Epithelial cell of proximal tubule (primary cell): ENCODE measurements at places on chromosomes 7 and 10. TPM values are rescaled to one million over a fixed set of nuclear protein-coding genes. Genes with fewer than 3 reads are reported as not detected.

DNA sequence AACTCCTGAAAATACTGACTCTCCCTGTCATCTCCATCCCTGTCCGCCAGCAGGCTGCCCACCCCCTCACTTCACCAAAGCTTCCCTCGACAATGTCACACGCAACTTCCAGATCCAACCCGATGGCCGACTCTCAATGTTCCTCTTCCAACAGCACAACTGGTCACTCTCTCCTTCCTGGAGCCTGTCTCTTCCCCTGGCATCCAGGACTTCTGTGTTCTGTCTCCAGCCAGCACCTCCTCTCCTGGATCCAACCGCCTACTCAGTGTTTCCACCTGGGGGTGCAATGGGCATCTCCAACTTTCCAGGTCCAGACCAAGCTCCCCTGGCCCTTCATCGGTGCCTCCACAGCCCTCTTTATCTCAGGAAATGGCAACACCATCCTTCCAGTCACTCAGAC lies 8.6 kb downstream of the CPA5 start:
- no peak for DNase-seq

GRCh38 chr10:48798481-48799254 lies 114.0 kb downstream of the WDFY4 start:
- no peak for DNase-seq

DNA sequence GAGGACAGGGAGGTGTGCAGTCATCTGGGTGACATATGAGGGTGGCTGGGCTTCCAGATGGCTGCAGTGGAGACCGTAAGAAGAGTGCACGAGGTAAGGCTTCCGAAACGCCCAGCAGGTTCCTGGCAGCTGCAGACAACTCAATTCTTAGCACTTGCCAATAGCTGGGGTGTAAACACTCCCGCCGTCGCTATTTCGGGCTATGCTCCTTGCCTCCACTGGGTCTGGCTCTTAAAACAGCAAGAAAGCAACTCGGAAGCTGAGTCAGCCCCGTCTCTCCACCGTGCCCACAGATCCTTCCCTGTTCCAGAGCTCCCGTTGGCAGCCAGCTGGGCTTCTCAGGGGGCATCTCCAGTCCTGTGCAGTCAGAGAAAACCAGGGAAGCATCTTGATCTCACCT lies 6.1 kb upstream of the PDGFA start:
- no peak for DNase-seq

DNA sequence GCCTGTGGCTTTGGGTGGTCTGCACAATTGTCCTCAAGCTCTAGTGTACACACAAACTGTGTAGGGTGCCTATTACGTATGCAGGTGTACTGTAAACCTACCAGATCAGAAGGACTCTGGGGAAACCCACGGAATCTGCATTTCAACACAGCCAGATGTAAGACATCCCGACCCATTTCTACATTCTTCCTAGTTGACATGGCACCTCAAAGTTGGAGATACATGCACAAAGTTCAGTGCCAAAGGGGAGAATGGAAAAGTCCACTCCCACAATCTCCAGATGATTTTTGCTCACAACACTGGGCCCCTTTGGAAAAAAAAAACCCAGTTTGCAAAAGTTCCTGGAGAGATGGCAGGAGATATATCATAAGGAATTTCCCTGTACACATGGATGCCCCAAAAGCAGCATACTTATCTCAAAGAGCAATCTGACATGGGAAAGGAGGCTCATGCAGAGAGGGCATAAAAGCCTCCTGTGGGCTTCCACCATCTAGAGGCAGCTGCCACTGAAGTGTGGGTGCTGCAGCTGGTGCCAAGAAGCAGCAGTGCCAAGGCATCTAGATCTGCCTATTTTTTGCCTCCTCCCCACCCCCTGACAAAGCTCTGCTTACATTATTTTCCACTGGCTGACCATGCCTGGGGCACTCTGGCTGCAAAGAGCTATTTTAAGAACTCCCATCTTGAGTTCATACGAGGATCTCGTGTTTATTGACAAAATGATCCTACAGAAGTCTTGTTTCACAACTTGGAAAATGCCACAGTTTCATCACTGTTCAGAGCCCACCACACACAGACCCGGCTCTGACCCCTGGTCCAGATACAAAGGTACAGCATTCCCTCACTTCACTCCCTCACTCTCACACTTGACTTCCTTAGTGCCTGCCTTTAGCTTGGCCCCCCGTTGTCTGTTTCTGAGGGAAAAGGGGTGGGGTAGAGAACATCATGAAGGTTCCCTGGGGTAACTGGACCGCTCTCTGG lies 12.9 kb downstream of the TECTB start:
- DNase-seq, result no peak

GRCh38 chr10:52877451-52877850 lies 104.9 kb upstream of the MBL2 start:
- no peak for DNase-seq

DNA sequence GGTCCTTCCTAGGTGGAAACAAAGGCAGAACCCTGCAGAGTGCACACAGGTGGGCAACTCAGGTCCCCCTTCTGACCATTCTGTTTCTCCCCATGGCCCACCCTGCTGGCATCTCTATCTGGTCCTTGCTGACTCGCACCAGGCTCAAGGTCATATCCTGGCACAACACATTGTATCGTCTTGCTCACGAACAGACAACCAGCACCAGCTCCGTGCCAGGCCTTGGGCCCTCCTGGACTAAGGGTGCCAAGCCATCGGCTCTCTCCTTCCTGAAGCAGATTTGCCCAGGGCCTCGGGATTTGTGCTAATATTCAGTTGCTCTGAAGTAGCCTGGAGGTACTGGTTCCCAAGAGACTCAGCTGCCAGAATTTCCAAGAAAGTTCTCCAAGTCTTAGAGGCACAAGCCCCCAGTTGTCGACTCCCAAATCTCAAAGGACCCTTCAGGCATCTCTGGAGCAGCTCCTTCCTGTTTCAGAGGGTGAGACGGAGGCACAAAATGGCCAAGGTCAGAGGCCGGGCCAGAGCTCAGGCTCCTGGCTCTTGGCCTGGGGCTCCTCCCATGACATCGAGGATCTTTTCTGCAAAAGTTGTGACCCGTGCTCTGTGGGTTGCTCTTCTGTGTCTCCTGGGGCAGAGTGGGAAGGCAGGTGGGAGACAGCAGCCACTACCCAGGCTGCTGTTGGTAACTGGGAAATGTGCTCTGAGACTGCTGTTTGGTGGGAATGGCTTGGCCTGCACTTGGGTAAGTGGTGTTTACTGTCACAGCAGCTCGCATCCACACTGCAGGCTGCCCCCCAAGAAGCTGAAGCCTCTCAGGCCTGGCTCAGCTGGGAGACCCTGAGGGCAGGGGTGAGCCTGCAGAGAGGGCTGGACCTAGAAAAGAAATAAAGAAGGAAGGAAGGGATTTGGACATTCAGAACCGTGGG lies 121.3 kb downstream of the RGS10 start:
- no peak for DNase-seq

- no peak for DNase-seq
These were observed 66.6 kb upstream of the SYPL1 start for GRCh38 chr7:106178593-106179134.

DNA sequence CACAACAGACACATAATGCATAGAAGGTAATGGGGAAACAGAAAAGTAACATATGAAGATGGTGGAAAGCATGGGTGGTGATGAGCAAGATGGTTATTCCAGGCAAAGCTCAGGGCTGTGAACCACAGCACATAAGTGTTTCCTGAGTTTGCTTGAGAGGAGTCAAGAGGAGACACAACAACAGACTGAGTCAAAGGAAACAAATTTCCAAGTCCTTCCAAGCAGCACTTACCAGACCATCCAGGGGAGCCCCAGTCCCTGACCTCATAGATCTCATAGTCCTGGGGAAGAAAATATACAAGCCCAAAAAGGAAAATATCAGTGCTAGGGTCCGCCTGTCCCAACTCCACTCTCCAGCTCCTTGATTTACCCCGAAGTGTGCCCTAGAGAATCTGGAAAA lies 216.6 kb upstream of the FZD1 start:
- DNase-seq, result no peak

GRCh38 chr10:9535744-9536143 lies 1481.3 kb downstream of the GATA3 start:
- DNase-seq, result no peak

GRCh38 chr7:64870656-64871055 lies 32.4 kb upstream of the ZNF273 start:
- DNase-seq, result no peak

DNA sequence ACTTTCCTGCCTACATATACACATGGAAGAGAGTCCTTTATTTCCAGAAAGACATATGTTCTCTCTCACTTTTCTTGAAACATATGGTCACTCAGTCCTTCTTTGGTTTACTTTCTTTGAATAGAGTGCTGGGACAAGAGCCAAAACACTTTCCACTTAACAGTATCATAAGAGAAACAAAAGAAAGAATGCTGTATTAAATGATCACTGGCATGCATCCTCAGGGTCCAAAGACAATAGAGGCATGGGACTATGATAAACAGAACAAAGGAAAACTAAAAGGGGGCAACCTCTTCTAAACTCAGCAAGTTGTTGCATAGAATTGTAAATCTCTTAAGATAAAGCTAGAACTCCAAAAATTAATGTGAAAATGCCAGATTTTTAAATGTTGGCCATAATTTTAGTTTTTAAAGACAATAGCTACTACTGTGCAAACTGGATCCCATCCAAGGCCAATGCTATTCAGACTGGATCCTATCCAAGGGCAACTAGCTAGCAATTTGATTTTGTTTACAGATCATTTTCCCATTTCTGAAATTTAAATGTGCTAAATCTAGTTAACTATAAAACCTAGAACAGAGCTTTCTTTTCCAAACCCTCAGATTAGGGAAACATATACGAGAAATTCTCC lies 687.5 kb downstream of the SORCS3 start:
- DNase-seq, result no peak

DNA sequence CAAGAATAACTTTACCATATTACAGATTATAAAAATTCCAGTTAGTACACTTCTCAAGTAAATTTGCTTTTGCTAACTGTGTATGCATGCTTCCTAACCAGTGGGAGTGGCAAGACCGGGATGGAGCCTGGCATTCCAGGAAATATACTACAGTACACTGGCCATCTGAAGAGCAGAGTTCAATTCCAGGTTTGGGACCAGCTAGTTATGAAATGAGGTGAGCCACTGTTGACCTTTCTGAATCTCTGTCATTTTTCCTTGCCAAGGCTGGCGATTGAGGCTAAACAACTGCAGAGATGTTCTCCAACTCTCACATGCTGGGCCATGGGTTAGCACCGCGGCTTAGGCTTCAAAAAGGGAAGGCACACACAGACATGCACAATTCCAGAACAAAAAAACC lies 258.2 kb downstream of the GLI3 start:
- DNase-seq, result no peak

DNA sequence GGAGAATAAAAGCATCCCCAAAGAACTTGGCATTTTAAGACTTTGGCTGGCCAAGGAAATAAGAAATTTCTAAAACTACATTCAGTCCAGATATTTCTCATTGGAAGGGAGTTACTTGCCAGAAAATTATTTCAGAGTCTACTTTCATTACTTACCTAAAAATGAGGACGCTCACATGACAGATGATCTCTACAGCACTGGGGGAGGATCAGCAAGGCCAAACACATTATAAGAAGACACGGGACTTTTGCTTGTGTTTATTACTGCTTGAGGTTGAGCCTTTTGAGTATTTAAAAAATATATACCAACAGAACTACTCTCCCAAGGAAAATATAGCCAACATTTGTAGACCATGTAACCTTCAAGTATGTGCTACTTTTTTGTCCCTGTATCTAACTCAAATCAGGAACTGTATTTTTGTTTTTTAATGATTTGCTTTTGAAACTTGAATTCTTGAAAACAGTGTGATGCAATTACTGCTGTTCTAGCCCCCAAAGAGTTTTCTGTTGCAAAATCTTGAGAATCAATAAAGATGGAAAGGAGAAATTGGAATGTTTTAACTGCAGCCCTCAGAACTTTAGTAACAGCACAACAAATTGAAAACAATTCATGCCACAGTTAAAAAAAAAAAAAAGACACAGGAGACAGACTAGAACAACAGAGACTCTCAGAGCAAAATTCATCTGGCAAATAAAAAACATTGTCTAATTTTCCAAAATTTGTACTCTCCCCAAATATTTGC lies 128.1 kb downstream of the ZNF438 start:
- DNase-seq, result no peak

- peak; percentile 15 for DNase-seq
These were observed 49.3 kb downstream of the PPP1R17 start for GRCh38 chr7:31735991-31736982.

DNA sequence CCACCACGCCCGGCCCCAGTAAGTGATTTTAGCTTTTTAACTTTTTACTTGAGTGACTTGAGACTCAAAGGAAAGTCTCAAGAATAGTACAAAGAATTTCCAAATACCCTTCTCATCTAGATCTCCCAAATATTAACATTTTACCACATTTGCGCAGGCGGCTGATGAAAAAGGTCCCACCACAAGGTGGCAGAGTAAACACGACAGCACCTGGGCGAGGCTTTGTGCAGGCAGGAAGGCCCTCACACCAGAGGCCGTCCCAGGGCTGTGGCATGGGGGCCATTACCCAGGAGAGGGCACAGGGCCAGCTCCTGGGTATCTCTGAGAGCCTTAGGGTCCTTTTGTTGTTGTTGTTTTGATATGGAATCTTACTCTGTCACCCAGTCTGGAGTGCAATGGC lies 50.0 kb upstream of the WIPI2 start:
- DNase-seq, result no peak

PHKG1 gene
- total RNA-seq, result 0.22 TPM in 1 of 2 replicates, not detected in the other

PLXDC2 gene
- total RNA-seq, result 0.86 and 1.4 TPM in 2 replicates

PPP1R3C gene
- total RNA-seq, result 0.43 and 2.1 TPM in 2 replicates

RPEL1 gene
- 0.06 and 0.07 TPM in 2 replicates for total RNA-seq

MRPS33 gene
- total RNA-seq, result 50.8 and 52.9 TPM in 2 replicates

GPER1 gene
- total RNA-seq, result 0.72 and 0.81 TPM in 2 replicates

PBLD gene
- 1.3 and 1.7 TPM in 2 replicates for total RNA-seq

CFAP46 gene
- 1.1 and 2.2 TPM in 2 replicates for total RNA-seq

MACC1 gene
- total RNA-seq, result 12.4 and 33.2 TPM in 2 replicates

ANXA8 gene
- 1.4 and 6.0 TPM in 2 replicates for total RNA-seq
